ENCODE measurements at places on chromosomes 6 and 20.

GRCh38 chr6:122803171-122803661 lies 14.2 kb downstream of the SMPDL3A start:
- no peak for DNase-seq

DNA sequence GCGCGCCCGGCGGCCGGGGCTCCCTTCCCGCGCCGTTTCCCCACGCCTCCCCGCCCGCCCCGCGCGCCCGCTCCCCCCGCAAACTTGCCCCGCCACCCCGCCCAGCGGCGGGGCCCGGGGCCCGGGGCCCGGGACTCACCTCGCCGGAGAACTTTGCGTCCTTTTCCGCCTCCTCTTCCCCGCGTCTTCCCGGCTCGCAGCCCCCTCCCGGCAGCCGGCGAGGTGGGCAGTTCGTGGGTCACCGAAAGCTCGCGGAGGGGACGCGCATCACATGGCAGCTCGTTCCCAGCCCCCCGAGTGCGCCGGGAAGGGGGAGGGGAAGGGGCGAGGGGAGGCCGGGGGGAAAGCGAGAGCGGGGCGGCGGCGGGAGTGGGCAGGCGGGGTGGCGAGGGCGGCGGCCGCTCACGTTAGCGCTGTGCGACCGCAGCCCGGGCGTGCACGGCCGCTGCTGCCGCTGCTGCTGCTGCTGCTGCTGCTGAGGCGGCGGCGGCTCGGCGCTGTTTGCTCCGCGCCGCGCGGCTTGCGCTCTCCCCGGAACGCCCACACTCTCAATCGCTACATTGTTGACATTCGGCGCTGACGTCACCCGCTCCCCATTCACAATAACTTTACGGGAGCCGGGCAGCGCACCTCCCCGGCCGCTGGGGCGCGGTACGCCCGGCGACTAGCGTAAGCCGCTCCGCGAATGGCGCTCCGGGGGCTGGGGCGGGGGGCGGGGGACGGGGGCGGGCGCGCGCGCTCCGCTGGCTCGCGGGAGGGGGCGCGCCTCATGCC lies at the start of gene BACH2:
TSS of gene BACH2 (minus strand) at position 503 of the 774 bp plus-strand sequence. CDS start 287,999 bp downstream, outside the sequence.
- peak; percentile 90 for DNase-seq

DNA sequence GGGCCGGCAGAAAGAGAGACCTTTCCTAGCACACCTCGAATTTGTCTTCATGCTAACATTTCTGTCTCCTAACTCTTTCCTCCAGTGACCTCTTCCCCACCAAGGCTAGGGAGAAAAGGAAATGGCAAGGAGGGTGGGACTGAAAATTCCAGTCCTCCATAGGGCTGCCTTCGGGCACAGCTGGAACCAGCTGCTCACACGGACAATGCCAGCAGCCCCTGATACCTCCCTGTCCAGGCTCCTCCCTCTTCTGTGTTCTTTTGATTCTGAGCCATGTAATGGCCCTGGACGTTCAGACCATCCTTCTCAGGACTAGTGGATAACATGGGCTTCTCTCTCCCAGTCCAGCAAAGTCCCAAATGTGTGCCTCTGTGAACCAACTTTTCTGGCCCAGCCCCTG lies 29.1 kb upstream of the PHACTR3 start:
- no peak for DNase-seq

- DNase-seq = no peak
Observed at GRCh38 chr6:36963451-36964290, 9.1 kb downstream of the PI16 start.

- no peak for DNase-seq
Observed at GRCh38 chr20:33908336-33908735, 85.4 kb upstream of the RALY start.

DNA sequence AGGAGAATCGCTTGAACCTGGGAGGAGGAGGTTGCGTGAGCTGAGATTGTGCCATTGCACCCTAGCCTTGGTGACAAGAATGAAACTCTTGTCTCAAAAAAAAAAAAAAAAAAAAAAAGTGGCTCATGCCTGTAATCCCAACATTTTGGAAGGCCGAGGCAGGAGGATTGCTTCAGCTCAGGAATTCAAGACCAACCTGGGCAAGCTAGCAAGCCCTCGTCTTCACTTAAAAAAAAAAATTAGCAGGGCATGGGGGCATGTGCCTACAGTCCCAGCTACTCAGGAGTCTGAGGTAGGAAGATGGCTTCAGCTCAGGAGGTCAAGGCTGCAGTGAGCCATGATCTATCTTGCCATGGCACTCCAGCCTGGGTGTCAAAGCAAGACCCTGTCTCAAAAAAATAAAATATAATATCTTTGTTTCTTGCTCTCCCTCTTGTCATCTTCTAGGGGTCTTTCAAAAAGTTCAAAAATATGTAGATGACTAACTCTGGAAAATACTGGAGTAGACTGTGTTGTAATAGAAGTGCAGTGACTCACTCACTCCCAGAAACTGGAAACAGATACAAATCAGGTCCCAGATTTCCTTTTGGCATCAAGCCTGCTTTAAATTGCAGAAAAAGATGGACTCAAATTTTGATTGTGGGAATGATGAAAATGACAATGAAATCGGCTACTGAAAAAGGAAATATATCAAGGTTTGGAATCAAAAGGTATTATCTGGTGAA lies 2.8 kb upstream of the GINM1 start:
- DNase-seq = no peak

- DNase-seq = no peak
Observed at GRCh38 chr6:4584801-4585200, 191.4 kb upstream of the CDYL start.

GRCh38 chr20:2740702-2741101 lies 48.1 kb downstream of the EBF4 start:
- no peak for DNase-seq

DNA sequence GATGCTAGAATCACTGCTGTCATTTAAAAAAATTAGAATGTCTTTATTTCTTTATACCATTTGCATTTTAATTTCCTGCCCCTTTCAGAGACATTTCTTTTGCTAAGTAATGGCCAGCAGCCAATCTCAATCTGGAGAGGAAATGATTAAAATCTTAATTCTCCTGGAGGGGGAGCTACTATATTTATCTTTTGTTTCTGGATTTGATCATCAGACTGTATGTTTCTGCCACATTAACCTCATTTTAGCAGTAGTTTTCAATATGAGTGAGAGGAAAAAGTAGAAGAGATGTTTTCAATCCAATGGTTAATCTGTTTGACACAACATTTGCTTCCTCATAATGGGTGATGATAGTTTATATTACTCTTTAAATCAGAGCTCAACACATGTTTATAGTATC lies 138.0 kb downstream of the FUT9 start:
- no peak for DNase-seq

- no peak for DNase-seq
Observed at GRCh38 chr6:121504227-121504626, 68.8 kb downstream of the GJA1 start.

- no peak for DNase-seq
Observed at GRCh38 chr6:122651604-122652003, 41.4 kb downstream of the PKIB start.

DNA sequence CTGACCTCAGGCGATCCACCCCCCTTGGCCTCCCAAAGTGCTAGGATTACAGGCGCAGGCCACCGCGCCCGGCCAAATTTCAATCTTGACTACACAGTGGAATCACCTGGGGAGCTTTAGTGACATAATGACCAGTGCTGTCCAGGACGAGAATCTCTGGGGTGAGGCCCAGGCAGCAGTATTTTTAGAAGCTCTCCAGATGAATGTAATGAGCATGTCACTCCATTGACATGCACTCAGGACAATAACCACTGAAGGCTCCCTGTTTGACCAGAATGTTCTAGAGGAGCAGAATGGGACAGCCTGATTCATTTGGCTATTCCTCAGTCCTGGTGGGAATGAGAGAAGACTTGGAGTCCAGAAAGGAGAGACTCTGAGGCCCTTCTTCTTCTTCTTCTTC lies 39.2 kb downstream of the SRSF3 start:
- DNase-seq = no peak

- DNase-seq = no peak
Observed at GRCh38 chr6:132968419-132968950, 154.1 kb downstream of the RPS12 start.

DNA sequence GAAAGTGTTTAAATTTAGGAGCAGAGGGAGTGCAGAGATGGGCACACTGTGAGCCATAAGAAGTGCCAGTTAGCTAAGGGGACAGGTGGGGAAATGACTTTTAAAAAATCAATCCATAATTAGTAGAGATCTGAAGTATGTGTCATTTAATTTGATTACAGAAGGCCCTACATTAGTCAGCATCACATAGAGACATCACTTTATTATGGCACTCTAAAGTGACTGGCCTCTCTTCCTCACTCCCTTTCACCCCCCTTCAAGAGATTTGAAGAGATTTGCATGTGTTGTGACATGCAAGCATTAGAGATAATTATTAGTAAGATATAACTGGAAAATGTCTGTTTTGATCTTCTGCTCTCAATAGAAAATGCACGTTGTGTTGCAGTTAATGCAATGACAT lies 86.7 kb downstream of the SLX4IP start:
- DNase-seq = no peak

DNA sequence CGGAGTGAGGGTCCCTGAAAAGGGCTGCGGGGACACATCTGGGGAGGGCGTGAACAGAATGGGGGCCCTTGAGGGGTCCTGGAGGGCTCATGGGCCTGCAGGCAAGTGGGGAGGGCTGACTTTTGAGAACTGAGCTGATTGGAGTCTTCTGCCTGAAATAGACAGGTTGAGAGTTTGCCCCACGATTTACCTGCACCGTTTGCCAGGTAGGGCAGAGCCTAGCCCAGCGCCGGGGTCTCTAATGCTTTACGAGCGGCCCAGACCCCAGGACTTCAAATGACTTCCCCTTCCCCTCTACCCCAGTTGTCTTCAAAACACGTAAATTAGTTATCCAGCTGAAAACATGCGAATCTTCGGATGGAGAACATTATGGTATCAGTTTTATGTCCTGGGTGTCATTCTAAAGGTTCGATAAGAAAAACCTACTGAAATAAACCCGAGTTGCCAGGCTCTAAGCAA lies 1.3 kb downstream of the PLCB1 start:
- DNase-seq = no peak

DNA sequence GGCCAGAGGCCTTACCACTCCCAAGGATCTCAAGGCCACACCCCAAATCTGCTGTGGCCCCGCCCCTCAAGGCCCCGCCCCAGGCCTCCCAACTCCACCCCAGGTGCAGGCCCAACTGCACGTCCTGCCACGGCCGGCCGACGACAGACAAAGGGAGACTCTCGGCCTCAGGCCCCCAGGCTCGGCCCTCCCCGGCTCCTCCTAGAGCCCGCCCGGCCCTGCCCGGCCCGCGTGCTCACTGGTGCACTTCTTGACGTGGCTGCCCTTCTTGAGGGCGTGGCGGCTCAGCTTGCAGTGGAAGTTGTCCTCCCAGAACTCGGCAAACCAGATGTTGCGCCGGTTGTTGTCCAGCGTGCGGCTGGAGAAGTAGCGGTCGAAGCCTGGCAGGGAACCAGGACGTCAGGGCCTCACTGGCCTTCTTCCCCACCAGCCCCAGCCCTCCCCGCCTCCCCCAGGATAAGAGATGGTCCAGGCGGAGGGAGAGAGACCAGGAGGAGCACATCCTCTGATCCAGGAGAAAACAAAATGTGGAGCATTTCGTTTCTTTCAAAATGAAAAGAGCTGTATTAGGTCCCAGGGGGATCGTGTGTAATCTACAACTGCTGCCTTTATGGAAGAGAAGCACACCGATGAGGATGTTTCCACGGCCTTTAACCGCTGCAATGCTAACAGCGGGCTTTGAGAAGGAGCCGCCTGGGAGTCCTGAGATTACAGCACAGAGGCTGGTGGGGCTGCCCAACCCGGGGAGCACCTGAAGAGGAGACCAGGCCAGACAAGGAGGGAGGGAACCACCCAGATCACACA lies 89.4 kb downstream of the GRM4 start:
- no peak for DNase-seq

DNA sequence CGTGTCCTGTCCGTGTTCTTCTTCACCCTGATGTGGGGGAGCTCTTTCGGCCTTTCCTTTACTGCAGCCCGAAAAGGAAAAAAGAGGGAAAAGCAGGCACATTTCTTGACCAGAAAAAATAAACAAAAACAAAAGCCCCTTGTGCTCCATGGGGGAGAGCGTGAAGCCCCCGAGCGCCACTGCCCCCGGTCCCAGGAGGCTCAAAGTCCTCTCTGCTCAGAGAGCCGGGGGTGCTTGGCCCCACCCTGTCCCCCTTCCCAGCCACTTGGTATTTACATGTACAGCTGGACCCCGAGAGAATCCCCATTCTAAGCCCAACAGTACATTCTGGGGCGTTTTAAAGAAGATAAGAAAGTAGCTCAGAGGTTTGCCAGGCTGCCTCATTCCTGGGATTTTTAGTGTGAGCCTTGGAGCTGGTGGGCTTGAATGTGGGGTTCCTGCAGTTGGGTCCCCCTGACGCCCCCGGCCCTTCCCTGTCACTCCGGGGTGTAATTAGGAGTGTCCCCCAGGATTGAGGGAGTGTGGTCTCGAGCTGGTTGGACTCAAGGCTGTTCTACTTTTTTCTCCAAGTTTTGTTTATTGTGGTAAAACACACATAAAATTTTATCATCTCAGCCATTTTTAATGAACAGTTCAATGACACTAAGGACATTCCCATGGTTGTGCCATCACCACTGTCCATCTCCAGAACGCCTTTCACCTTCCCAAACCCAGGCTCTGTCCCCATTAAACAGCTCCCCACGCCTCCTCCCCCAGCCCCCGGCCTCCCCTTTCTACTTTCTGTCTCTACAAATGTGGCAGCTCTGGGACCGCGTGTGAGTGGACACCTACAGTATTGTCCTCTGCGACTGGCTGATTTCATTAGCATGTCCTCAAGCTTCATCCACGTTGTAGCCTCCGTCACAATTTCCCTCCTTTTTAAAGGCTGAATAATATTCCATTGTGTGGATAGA lies 55.7 kb upstream of the BHLHE23 start:
- DNase-seq = no peak

DNA sequence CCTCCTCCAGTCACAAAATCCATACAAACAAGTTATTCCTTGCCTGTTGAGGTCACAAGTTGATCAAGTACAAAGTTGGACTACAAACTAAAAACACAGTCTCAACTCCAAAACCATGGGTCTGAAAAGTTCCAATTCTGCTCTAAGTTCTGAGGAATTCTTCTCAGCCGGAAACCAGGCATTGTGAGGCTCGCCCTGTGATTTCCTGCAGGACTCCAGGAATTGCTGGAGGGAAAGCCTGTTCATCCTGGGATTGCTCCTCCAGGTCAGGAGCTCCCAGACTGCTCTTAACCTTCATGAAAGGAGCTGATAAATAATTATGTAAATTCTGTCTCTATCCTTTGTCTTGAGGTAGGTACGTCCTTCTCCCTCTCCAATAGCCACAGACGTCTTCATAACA lies 8.5 kb downstream of the TRAM2 start:
- DNase-seq = no peak

GRCh38 chr20:10115021-10115420 lies 80.2 kb downstream of the ANKEF1 start:
- DNase-seq = no peak

- no peak for DNase-seq
Observed at GRCh38 chr6:130381459-130382380, 15.9 kb downstream of the TMEM200A start.

All from stimulated activated CD8-positive, alpha-beta memory T cell treated with anti-CD3 and anti-CD28 coated beads, Interleukin-12 subunit alpha, Interleukin-12 subunit beta, amount 100 ng/mL, for 4 hours (primary cell).